ENCODE measurements at places on chromosomes 4 and X.

DNA sequence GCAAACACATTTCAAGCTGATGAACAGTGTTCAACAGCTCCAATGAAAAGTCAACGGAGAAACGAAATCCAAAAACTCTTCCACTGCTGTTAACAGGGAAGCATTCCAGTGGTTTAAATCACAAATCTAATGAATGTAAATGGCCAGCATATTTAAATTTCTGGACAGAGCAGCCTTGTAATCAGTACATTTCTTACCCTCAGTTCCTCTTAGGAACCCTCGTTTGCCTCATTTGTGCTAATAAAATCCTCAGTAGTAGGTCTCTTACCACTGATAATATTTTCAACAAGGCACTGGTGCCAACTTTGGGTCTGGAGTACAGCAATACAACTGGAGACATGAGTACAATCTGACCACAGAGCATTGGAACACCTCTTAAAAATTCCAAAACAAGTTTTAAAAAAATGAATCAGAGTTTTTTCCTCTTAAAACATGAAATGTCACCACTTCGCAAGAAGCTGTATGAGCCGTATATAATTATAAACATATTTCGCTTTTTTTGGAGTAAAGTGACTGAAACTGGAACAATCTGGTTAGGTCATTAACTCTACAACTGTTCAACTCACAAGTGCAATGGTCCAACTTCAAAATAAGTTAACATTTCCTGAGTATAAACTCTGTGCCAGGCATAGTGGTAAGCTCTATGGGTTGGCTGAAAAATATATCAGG is 211.2 kb downstream of the CPEB2 start:
- DNase-seq, result no peak

GRCh38 chrX:23844502-23845138 is 61.6 kb downstream of the SAT1 start:
- peak; percentile 59 for DNase-seq

DNA sequence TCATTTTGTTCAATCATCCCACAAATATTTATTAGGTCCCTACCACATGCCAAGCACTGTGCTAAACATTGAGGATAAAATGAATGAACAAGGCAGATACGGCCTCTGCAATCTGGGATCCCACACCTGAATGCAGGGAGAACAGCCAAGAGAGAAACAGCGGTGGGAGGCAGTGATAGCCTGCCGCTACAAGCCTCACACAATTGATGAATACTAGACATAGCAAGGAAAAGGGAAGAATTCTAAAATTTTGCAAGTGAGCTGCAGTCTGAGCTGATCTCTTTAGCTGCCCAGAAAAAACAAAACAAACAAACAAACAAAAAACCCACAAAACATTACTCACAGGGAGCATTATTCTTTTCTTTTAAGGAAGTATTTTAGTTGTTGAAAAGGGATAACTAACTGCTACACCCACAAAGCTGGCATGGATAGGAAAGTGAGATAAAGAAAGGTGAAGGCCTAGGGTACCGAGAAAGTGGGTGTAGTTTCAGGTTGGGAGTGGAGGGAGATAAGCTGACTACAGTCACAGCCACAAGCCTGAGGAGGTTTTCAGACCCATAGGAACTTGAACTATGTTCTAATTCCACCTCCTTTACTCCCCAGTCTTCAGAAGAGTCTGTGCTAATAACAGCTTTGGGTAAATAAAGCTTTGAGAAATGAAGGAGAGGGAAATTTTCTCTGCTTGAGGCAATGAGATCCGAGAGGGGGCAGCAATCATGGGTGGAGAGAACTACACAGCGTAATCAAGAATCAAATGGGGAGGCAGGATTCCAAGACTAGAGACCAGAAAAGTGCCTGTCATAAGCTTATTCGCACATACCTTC is 85.4 kb downstream of the SH3RF1 start:
- DNase-seq, result peak; percentile 49

DNA sequence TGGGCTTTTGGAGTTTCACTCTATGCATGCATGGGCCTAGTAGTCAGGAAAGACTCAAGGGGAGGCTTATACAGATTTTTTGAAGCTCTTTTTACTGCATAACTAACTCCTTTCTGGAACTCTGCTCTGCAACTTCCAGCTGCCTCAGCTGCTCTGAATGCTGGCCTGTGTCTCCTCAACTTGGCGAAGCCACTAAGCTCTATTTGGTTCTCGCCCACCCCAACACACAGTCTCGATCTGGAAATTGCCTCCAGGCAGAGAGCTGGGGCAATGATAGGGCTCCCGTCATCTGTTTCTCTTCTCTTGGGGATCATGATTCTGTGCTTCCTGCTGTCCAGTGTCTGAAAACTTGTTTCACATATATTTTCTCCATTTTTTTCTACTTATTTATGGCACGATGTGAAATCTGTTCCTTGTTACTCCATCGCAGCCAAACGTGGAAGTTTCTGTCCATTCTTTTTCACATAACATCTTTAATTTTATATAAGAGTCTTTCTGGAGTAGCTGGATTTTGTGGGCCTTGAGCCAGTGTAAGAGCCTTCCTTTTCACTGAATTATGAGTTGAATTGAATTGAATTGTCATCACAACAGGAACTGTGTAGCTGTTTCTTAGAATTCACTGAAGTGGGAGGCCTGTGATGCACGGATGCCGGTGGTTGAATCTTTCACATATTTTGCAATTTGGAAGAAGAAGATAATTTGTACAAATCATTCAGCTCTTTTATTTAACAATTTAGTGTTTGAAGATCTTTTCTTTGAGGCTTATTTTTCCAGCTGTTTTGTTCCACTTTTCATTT is 9.0 kb downstream of the ZNF275 start:
- no peak for DNase-seq

- no peak for DNase-seq
These were observed 44.0 kb upstream of the STK26 start for GRCh38 chrX:131979116-131979515.

DNA sequence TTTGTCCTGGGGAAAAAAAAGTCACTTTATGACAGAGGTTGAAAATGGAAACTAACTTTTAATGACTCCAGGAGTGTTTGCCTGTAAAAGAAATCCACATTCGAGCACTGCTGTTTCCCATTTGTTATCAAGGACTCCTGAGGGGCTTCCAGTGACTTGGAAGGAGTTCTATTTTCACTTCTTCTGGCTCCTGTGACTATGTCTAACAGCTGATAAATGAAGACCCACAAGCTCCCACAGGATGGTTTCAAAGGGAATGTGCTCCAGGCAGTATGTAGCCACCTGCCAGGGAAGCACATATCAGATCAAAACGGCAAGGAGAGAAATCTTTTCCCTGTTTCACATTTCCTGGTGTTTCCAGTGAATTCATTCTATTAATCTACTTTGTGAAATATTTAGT is 159.8 kb upstream of the FAM241A start:
- no peak for DNase-seq

GRCh38 chr4:7320206-7320797 is 114.4 kb downstream of the PSAPL1 start:
- no peak for DNase-seq

GRCh38 chr4:40627540-40627939 is 2.1 kb downstream of the RBM47 start:
- no peak for DNase-seq

DNA sequence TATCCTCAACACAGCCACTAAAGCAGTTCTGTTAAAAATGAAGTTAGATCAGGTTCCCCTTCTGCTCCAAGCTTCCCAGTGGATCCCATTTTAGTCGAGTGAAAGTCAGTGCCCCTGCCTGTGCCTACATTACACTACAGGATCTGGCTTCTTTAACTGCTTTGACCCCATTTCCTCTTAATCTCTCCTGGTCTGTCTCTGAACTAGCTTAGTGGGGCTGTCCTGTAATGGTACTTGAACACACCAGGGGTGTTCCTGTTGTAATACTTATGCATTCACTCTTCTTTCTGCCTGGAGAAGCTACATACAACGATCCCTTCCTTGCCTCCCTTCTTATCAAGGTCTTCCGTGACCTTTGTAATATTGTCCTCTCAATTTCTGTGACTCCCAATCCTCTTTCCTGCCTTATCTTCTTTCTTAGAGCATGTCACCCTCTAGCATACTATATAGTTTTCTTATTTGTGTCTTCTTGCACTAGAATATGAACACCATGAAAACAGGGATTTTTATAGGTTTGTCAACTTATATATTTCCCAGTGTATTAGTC is 16.7 kb downstream of the ARSJ start:
- DNase-seq, result no peak

GRCh38 chrX:103585411-103586313 is at the start of gene TCEAL4:
TSS of gene TCEAL4 (plus strand) at chrX:103585515. CDS start at chrX:103586676, 1,161 bp downstream.
- DNase-seq, result peak; percentile 44

- DNase-seq, result no peak
These were observed 56.9 kb downstream of the SOWAHB start for GRCh38 chr4:76841026-76841425.

DNA sequence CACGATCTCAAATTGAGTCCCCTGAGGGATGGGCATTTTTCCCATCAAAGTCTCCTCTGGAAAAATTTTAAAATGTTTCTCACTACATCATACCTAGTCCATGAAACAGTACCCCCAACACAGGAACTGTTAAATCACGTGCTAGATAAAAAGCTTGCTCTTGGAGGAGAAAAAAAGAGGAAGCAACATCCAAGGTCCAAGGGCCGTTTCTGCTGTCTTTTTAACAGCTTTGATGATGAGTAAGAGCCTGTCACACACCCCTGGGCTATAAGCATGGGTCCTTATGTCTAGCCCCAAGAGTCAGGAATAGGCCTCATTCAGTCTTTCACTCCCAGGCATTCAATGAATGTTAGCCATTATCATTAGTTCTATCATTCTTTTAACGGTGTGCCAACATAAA is 128.9 kb downstream of the SH3KBP1 start:
- no peak for DNase-seq

- no peak for DNase-seq
These were observed 131.8 kb downstream of the AFF1 start for GRCh38 chr4:87066403-87067123.

- no peak for DNase-seq
These were observed 371.8 kb upstream of the NR3C2 start for GRCh38 chr4:148814030-148814429.

GRCh38 chrX:42531441-42531840 is 246.5 kb downstream of the PPP1R2C start:
- DNase-seq, result no peak

GRCh38 chr4:2667428-2667827 is 88.7 kb downstream of the TNIP2 start:
- peak; percentile 34 for DNase-seq

DNA sequence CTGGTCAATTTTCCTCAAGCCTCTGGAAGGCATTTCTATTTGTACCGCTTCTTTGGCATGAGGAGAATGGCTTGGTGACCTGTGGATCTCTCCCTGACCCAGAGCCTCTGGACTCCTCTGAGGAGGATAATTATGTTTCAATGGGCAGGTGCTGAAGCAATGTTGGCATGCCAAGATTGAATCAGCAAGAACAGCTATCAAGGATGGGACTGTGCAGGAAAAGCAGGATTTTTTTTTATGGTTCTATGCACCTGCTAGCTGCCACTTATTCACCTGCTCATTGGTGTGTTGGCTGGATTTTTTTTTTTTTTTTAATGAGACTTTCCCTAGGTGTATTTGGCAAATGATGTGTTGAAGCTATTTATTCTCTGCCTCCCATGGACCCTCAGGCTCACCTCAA is 821.2 kb downstream of the RPA4 start:
- DNase-seq, result no peak

DNA sequence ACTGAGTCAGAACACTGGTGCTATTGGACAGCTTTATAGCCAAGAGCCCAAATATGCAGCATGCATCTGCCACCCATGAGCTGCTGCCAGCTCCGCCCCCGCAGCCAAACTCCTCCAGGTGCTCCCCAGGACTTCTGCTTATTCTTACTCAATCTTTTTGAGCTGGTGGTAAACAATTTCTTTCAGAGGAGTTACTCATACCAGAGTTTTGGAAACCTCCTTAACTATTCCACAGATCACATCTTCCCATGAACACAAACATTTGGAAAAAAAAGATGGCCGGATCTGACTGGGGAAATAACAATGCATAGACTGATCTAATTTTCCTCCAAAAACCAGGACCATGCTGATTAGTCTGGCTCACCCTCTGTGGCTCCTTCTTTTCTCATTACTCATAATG is 399.9 kb downstream of the GPM6A start:
- no peak for DNase-seq

DNA sequence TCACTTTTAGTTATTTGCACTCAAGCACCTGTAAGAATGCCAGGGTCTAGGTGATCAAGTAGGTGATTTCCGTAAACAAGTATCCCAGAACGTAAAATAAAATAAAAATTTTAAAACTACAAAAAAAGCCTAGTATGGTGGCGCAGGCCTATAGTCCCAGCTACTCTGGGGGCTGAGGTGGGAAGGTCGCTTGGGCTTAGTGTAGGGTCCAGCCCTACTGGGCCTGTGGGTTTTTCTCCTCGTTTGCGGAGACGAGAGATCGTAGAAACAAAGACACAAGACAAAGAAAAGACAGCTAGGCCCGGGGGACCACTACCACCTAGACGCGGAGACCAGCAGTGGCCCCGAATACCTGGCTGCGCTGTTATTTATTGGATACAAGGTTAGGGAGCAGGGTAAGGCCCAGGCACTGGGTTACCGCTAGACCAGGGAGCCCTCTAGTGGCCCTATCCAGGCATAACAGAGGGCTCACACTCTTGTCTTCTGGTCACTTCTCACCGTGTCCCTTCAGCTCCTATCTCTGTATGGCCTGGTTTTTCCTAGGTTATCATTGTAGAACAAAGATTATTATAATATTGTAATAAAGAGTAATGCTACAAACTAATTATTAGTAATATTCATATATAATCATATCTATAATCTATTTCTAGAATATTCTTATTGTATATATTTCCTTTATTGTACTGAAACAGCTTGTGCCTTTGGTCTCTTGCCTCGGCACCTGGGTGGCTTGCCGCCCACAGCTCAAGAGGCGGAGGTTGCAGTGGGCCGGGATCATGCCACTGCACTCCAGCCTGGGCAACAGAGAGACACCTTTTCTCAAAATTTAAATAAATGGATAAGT is 38.4 kb downstream of the SAGE1 start:
- DNase-seq, result peak; percentile 45

DNA sequence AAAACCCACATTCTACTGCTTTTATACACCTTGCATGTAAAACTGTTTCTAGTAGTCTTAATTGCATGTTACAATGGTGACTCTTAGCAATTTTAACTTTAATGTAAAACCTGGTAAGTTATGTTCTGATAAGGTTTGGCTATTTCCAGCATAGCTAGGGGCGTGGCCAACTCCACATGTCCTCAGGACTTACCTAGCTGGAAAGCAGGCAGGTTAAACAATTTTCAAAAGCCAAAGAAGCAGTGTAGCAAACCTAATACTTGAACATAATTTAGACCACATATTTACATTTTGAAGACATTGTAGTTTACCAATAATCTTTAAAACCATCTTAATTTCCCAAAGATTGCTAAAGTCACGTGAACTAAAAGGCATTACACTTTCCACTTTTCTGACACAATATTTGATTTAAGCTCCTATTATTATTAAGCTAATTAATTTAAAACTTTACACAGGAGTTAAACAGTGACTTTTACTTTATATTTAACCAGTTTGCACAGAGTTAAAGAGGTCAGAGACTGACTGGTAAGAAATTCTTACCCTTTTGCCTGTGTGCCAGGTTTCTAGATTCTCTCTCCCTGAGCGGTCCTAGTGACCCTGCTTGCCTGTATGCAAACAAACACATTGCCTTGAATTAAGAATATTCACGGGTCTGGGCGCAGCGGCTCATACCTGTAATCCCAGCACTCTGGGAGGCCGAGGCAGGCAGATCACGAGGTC is 88.2 kb downstream of the GLUD2 start:
- no peak for DNase-seq

- no peak for DNase-seq
These were observed 188.2 kb downstream of the SH2D1A start for GRCh38 chrX:124534536-124534935.

All from choroid plexus epithelial cell (primary cell).